Activated CD4-positive, alpha-beta memory T cell treated with anti-CD3 and anti-CD28 coated beads for 36 hours (primary cell): ENCODE measurements at places on chromosomes 4 and X. TPM values are rescaled to one million over a fixed set of nuclear protein-coding genes. Genes with fewer than 3 reads are reported as not detected.

RAB39B gene
- total RNA-seq = 15.3 TPM

DNA sequence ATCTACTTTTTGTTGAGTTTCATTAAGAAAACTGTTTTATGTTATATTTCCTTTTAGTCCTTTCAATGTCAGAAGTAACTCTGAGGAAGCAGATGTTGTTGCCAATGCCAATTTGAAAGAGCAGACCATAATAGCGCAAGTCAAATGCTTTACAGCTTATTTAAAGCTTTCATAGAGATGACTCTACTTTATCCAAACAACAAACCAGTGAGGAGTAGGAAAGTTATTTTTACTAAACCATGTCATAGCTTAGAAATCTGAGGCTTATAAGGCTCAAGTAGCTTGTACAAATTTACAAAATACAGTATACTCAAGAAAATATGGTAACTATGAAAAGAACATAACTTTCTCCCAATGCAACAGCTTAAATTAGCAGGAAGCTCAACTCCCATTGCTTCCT lies 40.1 kb upstream of the SPOCK3 start:
- no peaks in the 10 kb centered on the region for H3K36me3 ChIP-seq
- H3K27ac ChIP-seq = no peak overlapping the region
- no peaks in the 10 kb centered on the region for H3K27me3 ChIP-seq
- no peaks in the 10 kb centered on the region for H3K4me1 ChIP-seq

- H3K27ac ChIP-seq = no peak overlapping the region
- no peak overlapping the region for H3K4me3 ChIP-seq
Measured at GRCh38 chrX:40987413-40987812, 97.8 kb upstream of the USP9X start.

TLR10 gene
- total RNA-seq = 0.05 TPM
